ENCODE measurements at places on chromosomes 12 and 14.

DNA sequence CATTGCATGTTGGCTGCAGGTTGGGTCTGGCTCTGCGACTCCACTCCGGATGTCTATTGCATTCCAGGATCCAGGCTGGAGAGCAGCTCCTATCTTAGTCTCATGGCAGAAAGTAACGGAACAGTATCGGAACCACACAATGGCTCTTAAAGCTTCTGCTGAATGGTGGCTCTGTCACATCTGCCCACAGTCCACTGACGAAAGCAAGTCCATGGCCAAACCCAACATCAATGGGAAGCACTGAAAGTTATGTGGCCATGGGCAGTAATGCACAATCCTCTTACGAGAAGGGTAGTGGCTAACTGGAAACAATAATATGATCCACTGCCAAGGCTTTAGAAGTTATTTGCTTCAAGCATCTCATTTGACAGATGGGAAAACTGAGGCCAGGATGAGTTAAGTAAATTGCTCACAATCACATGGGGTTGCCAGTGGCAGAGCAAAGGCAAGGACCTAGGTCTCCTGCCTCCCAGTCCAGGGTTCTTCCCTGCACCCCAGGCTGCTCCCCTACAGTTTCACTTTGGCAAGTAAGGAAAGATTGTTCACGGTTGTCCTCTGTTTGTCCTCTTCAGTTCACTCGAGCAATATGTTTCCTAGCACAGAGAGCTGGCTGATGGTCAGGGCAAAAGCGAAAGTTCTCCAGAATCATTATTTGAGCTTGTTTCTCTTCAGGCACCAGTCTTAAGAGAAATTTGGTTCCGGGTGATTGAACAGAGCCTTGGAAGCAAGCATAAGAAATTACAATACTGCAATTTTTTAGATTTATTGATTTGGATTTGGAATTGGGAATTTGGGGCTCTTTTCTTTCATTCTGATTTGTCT is 54.2 kb downstream of the CKAP4 start:
- no peak for DNase-seq

DNA sequence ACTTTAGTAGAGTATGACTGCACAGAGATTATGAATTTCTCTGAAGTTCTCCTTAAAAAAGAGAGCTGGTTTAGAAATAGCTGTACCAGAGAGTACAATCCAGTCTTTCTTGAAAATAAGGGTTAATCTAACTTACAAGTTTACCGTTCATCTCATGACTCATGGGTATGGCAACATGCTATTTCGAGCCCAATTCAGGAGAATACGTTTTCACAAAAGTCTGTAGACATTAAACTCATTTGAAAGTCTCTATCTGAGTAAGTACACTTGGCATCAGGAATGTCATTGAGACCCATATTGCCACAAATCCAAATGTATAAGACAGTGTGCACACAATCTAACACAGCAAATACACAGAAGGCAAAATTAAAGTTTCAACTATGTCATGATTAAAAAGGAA is 160.5 kb downstream of the PIK3C2G start:
- no peak for DNase-seq

- DNase-seq = no peak
Measured at GRCh38 chr14:89349171-89350008, 67.6 kb downstream of the FOXN3 start.

GRCh38 chr14:95480109-95480886 is 36.2 kb downstream of the SYNE3 start:
- DNase-seq = no peak

DNA sequence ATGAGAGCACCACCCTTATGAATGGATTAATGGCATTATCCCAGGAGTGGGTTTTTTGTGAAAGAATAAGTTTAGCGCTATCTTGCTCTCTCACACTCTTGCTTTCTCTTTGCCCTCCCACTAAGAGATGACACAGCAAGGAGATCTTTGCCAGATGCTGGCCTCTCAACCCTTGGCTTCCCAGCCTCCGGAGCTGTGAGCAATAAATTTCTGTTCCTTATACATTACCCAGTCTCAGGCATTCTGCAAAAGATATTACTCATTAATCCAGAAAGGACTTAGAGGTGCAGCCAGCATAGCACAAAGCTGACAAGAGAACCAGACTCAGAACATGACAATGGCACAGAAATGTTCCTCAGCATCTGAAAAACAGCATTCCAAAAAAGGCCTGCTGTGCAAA is 190.6 kb downstream of the ITPR2 start:
- DNase-seq = no peak

GRCh38 chr14:56554301-56554700 is 25.3 kb upstream of the TMEM260 start:
- no peak for DNase-seq

DNA sequence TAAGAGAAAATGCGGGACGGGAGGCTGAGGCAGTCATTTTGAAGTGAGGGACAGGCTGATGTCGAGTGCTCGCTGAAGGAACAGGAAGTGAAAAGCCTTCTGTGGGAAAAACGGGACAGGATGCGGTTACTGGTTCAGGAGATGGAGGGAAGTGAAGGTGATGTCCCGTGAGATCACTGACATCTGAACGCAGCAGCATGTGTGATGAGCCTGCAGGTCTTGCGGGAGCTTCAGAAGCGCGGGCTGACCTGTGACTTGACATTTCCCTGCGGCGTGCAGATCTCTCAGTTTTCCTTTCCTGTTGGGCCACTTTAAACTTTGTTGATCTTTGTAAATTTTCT is 77.8 kb downstream of the DDX51 start:
- peak; percentile 10 for DNase-seq

DNA sequence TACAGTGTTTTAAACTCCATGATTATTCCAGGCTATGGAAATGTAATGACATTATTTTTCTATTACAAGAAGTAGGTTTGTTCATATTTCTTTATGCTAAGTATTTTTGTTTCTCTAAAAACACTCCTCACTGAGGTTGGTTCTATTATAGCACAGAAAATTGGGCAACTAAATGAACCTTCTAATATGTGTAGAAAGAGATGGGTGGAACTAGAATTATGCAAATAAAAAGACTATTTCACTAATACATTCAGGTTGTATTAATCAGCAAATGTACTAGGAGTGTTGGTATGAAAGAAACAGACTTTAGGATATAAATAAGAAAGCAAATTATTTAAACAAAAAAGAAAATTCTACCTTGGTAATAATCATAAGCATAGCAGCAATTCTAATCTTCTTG is 4.9 kb downstream of the OR6C2 start:
- DNase-seq = no peak

- no peak for DNase-seq
Measured at GRCh38 chr12:53504004-53504920, 3.0 kb downstream of the NPFF start.

GRCh38 chr12:45785315-45785714 is 55.8 kb downstream of the ARID2 start:
- no peak for DNase-seq

GRCh38 chr12:41683513-41684240 is 461.0 kb downstream of the GXYLT1 start:
- DNase-seq = no peak

DNA sequence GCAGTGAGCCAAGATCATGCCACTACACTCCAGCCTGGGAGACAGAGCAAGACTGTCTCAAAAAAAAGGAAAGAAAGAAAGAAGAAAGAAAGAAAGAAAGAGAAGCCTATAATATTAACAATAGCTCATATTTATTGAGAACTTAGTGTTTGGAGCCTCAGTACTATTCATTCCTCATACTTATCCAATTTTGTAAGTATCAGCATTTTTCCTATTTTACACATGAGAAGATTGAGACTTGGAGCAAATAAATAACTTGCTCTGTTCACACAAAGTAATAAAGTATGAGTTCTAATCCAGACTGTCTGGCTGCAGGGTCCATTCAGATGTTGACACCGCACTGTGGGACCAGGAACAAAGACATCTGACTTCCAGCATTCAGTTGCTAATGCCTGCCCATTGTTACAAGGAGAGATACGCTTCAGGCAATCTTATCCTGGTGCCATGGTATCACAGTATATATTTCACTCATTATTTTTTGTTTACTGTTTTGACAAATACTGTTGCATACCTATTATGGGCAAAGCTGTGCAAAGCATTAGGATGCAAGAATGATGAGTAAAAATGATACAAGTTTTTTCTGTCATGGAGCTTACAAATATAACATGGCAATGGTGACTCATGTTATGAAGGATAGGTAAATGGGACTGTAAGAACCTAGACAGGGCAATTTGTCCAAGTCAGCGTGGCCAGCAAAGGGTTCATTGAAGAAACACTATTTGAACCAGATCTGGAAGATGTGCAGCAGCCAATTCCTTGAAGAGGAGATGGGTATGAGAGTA is 21.4 kb upstream of the TMTC2 start:
- DNase-seq = no peak

DNA sequence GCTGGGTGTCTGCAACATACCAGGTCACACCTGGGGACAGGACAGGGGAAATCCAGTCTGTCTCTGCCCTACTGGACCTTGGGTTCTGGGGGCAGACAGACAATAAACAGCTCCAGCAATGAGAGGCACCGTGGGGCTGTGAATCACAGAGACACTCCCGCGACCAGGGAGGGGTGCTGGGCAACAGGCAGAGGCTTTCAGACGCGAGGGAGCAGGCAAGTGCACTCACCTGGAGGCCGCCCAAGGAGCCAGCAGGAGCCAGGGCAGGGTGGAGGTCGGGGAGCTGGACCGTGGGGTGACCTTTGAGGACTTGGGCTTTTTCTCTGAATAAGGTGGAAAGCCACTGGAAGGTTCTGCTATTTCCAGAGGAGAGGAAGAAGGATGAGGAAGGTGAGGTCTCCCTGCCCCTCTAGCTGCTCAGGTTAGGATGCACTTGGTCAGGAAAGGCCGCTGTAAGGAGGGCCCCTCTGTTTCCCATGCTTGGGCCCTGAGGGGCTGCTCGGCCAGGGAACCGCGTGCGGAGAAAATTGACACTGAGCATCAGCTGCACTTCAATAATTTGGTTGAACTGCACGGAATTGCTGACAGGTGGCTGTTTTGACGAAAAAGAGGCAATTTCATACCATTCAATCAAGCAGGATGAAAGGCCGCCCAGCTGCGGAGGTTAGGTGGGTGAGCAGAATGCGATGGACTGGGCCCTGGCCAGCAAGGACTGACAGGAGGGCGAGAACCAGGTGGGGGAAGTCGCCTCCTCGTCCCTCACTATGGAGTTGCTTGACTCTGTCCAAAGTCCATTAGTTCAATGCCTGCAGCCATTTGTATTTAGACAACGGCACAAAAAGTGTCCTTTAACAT is 42.2 kb downstream of the JAG2 start:
- no peak for DNase-seq

DNA sequence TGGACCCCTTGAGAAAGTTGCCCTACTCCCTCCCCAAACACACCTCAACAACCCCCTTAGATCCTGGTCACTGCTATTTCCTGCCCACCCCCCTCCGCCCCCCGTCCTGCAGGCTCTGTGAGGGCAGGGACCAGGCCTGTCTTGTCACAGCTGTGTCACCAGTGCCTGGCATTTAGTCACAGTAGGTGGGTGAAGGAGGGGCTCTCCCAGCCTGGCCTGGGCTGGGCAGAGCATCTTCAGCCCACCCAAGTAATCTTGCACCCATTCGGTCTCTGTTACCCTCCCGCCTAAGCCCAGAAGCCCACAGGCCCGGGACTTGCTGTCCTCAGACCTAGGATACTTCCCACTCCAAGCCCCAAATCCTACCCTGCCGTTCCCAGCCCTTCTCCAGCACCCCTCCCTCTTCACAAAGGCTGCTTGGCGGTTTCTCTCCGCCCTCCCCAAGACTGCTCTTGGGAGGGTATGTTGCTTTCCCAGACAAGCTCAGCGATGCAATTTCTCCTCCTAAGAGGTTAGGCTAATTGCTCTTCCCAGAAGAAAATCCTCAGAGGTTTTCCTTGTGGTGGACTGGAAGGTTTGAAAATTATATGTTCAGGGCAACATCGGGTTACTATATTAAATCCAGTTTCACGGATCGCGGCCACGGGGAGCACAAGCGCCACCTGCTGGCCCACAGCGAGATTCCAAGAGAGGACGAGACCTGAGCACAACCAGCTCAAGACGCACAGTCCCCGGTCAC is 50.8 kb upstream of the ZFP36L1 start:
- peak; percentile 83 for DNase-seq

DNA sequence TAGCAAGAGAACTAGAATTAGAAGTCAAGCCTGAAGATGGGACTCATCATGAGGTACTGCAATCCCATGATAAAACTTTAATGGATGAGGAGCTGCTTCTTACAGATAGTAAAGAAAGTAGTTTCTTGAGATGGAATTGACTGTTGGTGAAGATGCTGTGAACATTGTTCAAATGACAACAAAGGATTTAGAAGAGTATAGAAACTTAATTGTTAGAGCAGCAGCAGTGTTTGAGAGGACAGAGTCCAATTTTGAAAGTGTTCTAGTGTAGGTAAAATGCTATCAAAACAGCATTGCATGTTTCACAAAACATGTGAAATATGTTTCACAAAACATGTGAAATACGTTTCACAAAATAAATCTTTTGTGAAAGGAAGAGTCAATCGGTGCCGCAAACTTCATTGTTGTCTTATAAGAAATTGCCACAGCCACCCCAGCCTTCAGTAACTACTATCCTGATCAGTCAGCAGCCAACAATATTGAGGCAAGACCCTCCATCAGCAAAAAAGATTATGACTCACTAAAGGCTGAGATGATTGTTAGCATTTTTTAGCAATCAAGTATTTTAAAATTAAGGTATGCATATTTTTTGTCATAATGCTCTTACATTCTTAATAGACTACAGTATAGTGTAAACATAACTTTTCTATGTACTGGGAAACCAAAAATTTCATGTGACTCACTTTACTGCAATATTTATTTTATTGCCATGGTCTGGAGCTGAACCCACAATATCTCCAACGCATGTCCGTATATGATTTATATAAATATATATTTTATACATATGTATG is 173.4 kb upstream of the BMP4 start:
- no peak for DNase-seq
